COR-L47 (cell line): ENCODE measurements at places on chromosomes 2 and 18.

GRCh38 chr2:241209271-241209670 lies 20.8 kb downstream of the ANO7 start:
- DNase-seq: no peak

DNA sequence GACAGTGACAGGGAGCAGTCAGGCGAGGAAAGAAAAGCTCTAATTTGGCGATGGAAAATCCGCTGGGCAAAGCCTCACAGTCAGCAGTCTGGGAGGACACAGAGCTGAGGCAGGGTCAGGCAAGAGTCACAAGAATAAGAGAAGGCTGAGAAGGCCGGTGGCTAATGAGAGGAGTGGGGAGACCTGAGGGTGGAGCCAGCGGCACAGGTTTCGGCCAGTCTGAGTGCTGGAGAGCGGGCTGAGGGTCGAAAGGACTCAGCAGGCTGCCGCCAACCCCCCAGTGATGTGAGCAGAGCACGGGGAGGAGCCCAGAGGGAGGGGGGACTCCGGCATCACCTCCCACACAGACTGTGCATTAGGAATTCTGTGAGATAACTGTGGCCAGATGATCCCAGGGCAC lies 500.6 kb upstream of the MYT1L start:
- DNase-seq: no peak

- no peak for DNase-seq
Measured at GRCh38 chr18:7558769-7559168, 8.3 kb upstream of the PTPRM start.

DNA sequence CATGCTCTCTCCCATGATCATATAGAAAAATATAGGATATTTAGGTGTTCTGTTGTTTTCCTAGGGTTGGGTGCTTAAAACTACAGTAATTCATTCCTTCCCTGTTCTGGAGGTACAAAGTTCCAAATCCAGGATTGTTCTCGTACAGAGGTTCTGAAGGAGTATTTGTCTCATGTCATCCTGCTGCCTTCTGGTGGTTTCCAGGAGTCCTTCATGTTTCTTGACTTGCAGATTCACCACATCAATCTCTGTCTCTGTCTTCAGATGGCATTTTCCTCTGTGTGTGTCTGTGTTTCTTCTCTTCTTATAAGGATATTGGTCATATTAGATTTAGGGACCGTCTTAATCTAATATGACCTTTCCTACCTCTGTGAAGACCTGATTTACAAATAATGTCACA lies 397.9 kb downstream of the NYAP2 start:
- no peak for DNase-seq

GRCh38 chr2:70663411-70663810 lies 104.6 kb downstream of the ADD2 start:
- DNase-seq: no peak

- no peak for DNase-seq
Measured at GRCh38 chr2:85326406-85327159, 1.2 kb downstream of the TGOLN2 start.

DNA sequence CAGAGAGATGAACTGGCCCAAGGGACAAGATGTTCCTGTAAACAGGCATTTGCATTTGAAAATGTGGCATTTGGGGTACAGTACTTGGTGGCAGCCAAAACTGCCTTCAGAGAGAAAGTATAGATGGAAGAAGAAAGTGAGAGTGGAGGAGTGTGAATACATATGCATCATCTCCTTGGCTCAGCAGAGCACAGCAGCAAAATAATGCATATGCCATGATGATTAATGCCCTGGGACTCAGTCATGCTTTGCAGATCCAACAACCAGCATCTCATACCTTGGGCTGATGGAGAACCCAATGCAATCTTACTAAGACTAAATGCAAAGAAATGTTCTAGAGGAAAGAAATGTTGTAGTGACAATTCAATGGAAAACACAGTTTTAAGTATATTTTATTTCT lies 29.7 kb upstream of the CYTIP start:
- DNase-seq: no peak

DNA sequence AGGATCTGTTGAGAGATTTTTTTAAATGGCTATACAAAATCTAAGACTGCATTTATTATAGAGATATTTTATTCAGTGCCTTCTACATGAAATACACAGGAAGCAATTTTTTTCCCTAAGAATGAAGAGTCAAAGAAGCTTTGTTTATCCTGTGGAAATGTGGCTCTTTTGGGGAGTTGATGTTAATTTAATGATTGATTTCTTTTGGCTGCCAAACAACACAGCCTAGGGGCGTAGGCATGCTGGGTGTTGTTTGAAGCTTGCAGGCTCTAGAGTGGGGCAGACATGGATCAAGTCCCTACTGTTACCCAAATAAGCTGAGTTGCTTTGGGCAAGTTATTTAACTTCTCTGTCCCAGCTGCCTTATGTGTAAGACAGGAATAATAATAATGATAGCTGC lies 21.1 kb upstream of the PLEK start:
- no peak for DNase-seq

GRCh38 chr2:59282374-59283057 lies 1041.4 kb upstream of the FANCL start:
- no peak for DNase-seq

DNA sequence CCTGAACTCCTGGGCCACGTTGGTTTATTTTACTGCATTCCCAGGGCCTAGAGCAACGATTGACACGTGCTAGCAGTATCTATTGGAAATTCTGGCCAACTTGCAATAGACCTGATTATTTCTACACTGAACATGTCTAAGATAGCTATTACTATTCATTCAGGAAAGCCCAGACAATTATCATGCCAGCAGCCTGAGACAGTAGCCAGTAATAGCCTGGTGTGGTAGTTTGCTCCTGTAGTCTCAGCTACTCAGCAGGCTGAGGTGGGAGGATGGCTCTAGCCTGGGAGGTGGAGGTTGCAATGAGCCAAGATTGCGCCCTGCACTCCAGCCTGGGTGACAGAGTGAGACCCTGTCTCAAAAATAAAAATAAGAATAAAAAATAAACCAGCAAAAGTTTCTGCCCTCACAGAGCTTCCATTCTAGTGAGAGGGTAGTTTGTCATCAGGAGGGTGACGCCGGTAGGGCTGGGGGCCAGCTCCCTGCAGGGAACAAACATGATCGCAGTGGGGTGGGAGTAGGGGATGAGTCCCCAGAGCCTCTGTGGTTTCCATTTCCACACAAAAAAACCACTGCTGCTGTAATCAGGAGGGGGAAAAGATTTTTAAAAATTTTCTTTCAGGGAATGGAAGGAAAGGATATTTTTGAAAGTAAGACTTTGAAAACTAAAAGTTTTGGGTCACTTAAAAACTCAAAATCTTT lies 4.3 kb downstream of the CASP8 start:
- DNase-seq: no peak

DNA sequence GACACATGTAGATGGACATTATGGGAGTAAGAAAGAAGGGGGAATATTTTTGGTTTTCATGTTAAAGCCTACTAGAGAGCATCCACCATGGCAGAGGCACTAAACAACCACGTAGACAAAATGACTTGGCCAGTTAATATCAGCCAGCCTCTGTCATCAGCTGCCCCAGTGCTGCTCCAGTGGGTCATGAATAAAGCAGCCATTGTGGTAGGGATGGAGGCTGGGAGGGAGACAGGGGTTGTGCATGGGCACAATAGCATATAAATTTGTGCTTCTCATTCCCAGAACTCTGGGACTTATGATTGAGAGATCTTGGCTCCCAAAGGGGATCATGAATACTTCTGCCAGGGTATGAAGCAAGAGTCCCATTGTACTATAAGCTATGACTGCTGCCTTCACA lies 31.1 kb upstream of the CXCR4 start:
- no peak for DNase-seq

- DNase-seq: no peak
Measured at GRCh38 chr18:11019295-11020105, 129.9 kb downstream of the PIEZO2 start.

- no peak for DNase-seq
Measured at GRCh38 chr2:68931799-68932198, 20.9 kb downstream of the GKN2 start.

GRCh38 chr2:186522450-186522849 lies 36.4 kb downstream of the ZC3H15 start:
- no peak for DNase-seq

DNA sequence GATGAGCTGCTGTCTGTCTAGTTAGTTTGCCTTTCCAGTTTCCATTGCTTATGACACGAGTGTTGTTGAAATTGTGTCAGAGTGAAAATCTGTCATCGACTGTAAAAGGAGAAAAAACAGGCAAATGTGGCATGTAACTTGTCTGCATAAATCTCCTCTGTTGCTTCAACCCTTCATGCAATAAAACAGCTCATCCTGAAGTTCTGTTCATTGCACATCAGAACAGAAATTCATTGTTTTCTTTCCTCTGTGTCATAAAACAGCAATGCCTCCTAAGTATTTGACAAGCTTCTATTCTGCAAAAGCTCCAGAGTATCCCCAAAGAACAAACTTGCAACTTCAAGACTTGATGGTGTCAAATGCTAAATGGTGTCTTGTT lies 432.1 kb downstream of the MEIS1 start:
- no peak for DNase-seq

- no peak for DNase-seq
Measured at GRCh38 chr2:28696261-28696660, 55.4 kb upstream of the PPP1CB start.

DNA sequence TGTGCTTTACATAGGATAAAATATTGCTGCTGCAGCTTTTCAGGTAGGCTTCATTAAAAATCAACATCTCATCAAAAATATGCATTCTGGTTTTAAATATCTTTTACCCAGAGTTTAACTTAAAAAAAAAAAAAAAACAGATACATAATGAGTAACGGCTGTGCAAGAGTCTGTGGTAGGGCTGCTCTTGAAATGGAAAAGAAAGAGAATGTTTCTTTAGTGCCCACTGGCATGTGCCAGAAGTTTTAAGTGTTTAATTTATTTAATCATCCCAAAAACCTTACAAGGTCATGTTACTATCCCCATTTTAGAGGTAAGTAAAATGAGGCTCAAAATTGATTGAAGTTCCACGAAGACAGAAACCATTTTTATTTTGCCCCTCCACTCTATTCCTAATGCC lies 92.1 kb downstream of the SLC8A1 start:
- no peak for DNase-seq

GRCh38 chr2:116804901-116805300 lies 1009.6 kb upstream of the DDX18 start:
- no peak for DNase-seq

DNA sequence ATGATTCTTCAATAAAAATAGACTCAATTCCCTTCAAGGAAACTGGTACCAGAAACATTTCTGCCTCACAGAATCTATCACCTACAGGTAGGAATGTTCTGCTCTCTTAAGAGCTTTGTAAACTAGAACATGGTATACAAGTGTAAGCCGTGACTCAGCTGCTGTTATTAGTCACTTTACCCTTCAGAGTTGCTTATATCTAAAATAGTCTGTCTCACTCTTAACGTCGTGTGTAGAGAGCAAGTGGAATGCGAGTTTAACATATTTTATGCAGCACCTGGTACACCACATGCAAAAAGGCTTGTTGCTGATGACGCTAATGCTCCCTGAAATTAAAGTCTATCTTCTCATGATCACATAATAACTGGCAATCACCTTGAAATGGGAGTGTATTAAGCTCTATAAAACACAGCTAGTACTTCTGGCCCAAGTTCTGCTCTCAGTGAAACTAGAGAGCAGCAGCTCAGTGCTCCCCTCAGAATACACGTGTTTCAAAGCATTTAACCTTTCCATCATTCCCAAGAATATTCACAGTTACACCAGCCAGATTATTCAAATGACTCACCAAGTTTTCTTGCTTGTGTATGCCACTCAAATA lies 420.0 kb downstream of the ZEB2 start:
- DNase-seq: no peak

GRCh38 chr2:96264656-96265348 lies 995 bp downstream of the TMEM127 start:
- peak; percentile 41 for DNase-seq

DNA sequence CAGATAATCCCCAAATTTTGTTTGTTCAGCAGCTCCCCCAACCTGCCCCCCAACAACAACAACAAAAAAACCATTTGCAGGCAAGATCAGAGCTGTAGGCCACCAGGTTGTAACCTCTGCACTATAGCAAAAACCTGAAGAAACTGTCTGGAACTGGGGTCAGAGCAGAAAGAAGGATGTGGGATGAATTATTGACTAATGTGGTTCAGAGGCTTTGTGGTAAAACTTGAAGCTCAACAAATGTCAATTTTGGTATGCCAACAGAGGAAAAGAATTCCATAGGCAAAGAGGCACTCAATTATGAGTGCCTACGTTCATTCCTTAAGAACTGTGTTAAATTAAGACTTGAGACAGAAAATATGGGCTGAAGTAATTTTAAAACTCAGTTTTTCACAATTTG lies 255.1 kb downstream of the STK39 start:
- DNase-seq: no peak

GRCh38 chr2:142217804-142218203 lies 87.0 kb upstream of the LRP1B start:
- no peak for DNase-seq

GRCh38 chr18:45690975-45691815 lies 32.8 kb upstream of the SLC14A1 start:
- DNase-seq: peak; percentile 71

DNA sequence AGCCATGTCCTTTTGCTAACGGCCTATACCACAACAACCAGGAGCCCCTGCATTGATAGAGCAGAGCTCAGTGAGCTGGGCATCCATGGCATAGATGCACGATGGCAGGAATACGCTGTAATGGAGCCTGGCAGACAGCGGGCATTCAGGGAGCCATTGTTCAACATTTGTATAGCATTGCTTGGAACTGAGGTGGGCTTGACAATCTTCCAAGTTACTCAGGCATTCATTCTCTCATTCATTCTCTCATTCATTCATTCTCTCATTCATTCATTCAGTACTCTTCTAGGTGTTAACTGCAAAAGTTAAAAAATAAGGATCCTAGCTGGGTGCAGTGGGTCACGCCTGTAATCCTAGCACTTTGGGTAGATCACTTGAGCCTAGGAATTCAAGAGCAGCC lies 62.7 kb downstream of the MYOM1 start:
- no peak for DNase-seq

GRCh38 chr18:29160170-29160569 lies 983.2 kb upstream of the CDH2 start:
- peak; percentile 62 for DNase-seq

DNA sequence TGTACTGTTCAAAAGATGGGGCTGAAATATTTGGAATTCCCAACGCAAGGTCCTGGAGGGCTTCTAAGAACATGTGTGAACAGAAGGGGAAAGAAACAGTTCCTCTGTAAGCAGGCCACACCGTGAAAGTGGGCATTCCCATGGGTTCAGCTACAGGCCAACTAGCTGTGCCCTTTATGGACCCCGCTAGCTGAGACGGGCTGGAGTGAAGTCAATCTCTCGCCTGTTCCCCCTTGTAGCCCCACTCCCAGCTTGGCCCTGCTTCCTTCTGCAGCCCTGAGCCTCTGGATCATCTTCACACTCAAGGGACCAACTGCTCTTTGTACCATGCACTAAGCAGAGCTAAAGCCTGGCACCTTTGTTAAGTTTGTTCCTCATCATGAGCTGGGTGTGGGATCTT lies 55.4 kb downstream of the POLR1A start:
- DNase-seq: no peak

GRCh38 chr2:149799013-149799705 lies 211.6 kb upstream of the MMADHC start:
- peak; percentile 42 for DNase-seq
